ENCODE measurements at places on chromosomes 3 and 15.

DNA sequence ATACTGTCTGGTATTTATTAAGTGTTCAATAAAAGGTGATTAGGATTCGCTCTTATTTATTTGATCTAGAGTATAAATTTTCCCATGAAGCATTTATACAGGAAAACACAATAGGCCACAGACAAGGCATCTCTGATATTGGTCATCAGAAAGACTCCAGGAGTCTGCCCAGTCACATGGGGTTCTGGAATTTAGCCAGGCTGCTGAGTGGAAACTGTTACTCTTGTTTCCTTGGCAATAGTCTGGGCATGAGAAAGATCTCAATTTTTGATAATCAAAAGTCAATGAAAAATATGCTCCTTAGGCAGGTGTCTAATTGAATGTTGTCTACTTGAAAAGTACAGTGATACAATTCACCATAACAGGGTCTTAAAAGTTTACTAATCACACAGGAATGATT, 161.2 kb downstream of the FRMD5 start:
- no peak for DNase-seq

GRCh38 chr3:54347060-54347459, 224.7 kb downstream of the CACNA2D3 start:
- DNase-seq = no peak

GRCh38 chr3:141858312-141858711, 18.1 kb upstream of the ATP1B3 start:
- no peak for DNase-seq

GRCh38 chr3:142433110-142433509, 14.7 kb downstream of the XRN1 start:
- DNase-seq = no peak

DNA sequence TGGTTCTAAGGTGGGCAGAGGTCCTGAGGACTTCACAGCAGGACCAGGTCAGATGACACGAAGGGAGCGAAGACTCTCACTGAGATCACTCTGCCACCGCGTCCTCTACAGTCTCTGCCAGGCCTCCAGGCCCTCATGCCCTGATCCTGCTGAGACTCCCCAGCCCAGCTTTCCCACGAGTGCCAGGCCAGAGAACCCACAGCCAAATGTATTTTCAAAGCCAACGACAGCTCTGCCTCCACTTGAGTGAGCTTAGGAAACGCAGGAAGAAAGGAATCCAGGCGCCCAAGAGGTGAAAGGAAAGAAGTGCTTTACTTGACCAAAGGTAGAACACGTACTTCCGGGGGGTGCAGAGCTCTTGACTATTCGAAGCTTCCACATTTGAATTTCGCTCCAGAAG, 275.0 kb downstream of the XXYLT1 start:
- DNase-seq = no peak

- DNase-seq = no peak
Observed at GRCh38 chr3:4877173-4877787, 102.0 kb upstream of the BHLHE40 start.

DNA sequence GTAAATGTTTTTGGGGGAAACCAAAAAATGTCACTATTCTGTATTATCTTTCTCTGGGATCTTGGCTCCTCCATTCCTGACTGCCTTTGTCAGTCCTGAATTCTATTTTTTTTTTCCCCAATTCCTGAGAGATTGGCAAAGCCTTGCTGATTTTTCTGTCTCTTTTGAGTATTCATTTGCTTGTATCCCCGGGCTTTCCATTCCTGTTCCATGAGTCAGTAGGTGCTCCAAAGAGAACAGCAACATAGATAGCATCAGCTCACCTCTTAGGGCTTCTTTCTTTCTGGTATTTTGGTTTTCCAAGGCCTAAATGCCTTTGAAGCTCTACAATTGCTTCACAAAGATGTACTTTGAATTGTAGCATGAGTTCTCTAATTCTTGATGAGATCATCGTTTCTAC, 271.7 kb upstream of the LRRC3B start:
- no peak for DNase-seq

All from GDM1 (cell line).